Natural killer cell (primary cell): ENCODE measurements at places on chromosomes 1 and 21. TPM values are rescaled to one million over a fixed set of nuclear protein-coding genes. Genes with fewer than 3 reads are reported as not detected.

The PTCH2 gene
- 3.1 TPM for total RNA-seq

GRCh38 chr21:35814858-35815619 lies 245.3 kb downstream of the SETD4 start:
- DNase-seq = no peak

DNA sequence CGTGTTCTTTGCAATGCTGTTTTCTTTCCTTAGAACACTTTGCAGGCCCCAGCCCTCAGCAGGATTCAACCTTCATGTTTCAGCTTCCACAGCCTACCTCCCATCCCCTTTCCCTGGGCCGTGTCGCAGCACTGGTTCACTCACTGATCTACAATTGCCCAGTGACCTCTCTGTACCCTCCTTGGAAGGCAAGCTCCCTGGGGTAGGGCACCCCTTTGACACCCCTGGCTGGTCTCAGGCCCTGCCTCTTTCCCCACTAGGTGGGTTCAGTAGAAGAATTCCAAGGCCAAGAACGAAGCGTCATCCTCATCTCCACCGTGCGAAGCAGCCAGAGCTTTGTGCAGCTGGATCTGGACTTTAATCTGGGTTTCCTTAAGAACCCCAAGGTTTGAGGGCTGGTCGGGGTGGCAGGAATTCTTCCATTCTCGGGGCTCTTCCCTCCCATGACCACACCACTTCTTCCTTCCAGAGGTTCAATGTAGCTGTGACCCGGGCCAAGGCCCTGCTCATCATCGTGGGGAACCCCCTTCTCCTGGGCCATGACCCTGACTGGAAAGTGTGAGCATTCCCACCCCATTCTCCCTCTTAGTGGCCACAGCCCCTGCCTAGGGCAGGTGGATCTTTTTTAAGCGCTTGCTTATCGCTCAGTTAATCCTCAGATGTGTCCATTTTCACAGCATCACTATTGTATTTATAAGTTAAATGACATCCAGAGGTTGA lies 7.3 kb downstream of the RHOC start:
- no peak for DNase-seq

GRCh38 chr1:29258189-29258975 lies 22.1 kb downstream of the PTPRU start:
- no peak for DNase-seq

GRCh38 chr1:242055749-242056320 lies 56.9 kb upstream of the MAP1LC3C start:
- DNase-seq = no peak

DNA sequence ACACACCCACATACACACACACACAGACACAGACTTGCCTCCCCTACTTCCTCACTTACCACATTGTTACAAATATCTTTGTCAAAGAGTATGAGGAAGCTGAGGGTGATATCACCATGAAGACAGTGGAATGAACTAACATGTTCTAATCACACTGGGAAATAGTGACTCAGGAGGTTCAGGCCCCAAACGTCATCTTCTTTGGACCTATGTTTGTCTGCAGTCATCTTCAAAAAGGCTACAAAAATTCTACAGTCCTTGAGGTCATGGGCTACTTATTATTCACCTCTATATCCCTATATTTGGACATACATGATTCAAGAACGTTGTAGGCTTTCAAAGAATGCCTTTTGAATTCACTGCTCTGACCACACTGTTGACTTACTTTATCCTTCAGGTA lies 2.1 kb upstream of the LCE2C start:
- DNase-seq = no peak

- DNase-seq = no peak
Measured at GRCh38 chr21:44800103-44800502, 1.5 kb downstream of the UBE2G2 start.

The TMPRSS3 gene
- not detected for total RNA-seq

DNA sequence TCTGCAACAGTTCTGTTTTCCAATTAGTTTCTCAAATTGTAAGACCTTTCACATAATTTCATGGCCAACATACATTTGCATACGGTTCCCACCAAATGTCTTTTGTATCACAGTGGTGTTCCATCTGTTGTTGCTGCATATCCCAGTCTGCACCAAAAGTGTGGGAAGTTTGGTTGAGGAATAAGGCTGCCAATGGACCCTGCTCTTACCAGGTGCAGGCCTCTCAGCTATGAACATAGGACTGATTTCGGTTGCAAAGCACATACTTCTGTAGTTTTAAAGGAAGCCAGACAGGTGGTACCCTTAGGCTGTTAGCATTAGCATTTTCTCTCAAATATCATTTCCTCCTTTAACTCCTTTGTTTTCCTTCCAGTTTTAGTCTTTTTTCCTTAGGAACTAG lies 33.8 kb downstream of the ADGRL4 start:
- no peak for DNase-seq

The PLA2G2A gene
- total RNA-seq = not detected

- no peak for DNase-seq
Measured at GRCh38 chr1:27940870-27941560, 6.2 kb downstream of the SMPDL3B start.

The ZBTB8B gene
- total RNA-seq = not detected

The ABCG1 gene
- 13.8 TPM for total RNA-seq

The KRTAP19-1 gene
- not detected for total RNA-seq

- DNase-seq = no peak
Measured at GRCh38 chr1:43557744-43558245, 27.1 kb downstream of the PTPRF start.

The ZNF695 gene
- total RNA-seq = 0.57 TPM

DNA sequence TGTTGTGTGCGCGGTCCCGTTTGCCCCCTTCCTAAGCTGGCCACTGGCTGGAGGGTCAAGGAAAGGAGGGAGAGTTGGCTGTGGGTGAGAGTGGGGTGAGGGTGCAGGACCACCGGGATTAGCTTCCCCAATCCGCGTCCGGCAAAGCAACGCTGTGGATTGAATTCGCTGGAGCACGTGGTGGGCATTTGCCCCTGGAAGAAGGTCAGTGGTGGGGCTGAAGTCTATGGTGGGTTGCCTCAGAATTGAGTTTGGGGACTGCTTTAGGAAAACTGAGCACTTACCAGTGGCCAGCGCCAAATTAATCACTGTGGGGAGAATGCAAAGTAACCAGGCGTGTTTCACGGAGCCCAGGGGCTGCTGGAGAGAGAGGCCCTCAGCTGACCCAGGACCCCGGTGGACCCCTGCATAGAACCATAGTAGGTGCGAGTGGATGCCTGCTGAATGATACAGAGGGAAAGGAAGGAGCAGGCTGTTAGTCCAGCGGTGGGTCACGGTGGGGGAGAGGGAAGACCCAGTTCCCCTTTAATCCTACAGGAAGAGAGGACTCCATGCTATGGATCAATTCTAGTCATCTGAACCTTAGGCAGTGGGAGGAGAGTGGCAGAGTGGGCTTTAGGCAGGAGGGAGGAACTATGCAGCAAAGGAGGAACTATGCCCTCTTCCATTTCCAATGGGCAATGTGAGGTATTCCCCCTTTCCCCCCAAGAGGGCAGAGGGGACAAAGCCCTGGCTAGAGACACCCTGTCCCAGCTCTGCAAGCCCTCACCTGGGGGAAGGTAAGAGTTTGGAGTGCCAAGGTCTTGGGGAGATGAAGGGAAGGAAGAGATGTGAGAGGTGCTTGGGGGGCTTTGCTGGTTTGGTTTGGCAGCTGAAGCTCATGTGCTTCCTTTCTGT lies 1.2 kb downstream of the TNFRSF8 start:
- no peak for DNase-seq

The PTAFR gene
- 6.4 TPM for total RNA-seq

GRCh38 chr1:221777431-221778072 lies 35.7 kb upstream of the DUSP10 start:
- DNase-seq = peak; percentile 42

The RAD54L gene
- 2.3 TPM for total RNA-seq

The CHIT1 gene
- total RNA-seq = not detected

The CFHR3 gene
- total RNA-seq = not detected

GRCh38 chr1:9838946-9839345 lies 15.2 kb upstream of the CLSTN1 start:
- no peak for DNase-seq

- DNase-seq = no peak
Measured at GRCh38 chr1:107535091-107535490, 394.3 kb downstream of the NTNG1 start.

The COL11A1 gene
- total RNA-seq = not detected

- DNase-seq = no peak
Measured at GRCh38 chr1:26832249-26832960, 5.9 kb downstream of the ZDHHC18 start.

The DNAI4 gene
- total RNA-seq = 4.3 TPM

DNA sequence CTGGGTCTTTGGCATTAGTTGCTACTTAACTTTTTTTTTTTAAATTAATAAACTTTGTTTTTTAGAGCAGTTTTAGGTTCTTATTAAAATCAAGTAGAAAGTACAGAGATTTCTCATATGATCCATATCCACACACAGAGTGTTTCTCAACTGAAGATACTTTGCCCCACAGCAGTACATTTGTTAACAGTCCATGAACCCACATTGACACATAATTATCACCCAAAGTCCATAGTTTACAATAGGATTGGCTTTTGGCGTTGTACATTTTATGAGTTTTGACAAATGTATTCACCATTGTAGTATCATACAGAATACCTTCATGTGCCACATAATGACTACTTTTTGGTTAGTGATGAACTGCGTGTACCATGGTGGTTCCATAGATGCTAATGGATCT lies 106.8 kb downstream of the ADGRL2 start:
- no peak for DNase-seq

The NDUFS5 gene
- total RNA-seq = 72.9 TPM

GRCh38 chr1:37875833-37876232 lies 16.4 kb upstream of the MTF1 start:
- no peak for DNase-seq

The TP73 gene
- total RNA-seq = 0.50 TPM
